ENCODE measurements at places on chromosomes 1 and 21.

GRCh38 chr1:219446288-219446687 lies 166.6 kb downstream of the ZC3H11B start:
- DNase-seq = no peak

DNA sequence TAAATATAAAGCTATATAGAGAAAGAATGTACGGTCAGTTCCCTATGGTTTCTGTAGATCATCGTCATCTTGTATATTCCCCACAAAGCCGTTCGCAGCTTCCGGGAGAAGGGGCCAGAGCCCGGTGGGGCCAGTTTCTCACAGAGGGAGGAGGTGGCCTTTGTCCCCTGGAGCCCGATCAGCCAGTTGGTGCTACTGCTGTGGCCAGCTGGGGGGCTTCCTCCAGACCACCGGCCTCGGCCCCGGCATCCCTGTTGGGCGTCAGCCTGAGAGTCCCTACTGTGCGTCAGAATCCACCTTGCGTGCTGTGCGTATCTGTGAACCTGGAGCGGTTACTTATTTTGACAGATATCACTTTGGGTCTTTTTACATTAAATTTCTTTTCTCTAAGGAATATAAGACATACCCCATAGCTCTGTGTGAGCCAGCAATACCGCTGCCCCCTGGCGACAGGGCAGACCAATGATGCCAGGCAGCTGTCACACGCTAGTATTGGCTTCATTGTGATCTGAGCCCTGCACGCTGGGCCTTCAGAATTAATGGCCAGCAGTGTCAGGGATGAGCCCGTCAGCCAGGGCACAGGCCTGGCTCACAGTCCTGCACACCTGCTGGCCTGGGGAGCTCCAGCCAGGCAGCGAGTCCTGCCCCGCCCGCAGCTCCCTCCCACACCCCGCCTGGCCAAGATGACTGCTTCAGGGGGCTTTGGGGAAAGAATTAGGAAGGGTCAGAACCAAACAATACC lies 145.9 kb downstream of the PGBD5 start:
- DNase-seq = peak; percentile 61

GRCh38 chr21:24367936-24368335 lies 1239.3 kb downstream of the MRPL39 start:
- DNase-seq = no peak

DNA sequence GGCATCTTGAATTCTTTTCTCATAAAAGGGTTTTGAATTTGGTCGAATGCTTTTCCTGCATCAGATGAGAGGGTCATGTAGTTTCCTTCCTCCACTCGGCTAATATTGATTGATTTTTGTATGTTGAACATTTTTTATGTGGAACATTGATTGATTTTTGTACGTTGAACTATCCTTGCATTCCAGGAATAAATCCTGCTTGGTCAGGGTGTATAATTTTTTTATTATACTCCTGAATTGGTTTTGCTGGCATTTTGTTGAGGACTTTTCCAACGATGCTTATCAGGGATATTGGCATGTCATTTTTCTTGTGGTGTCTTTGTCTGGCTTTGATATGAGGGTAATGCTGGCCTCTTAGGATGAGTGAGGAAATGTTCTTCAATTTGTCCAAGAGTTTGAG lies 8.5 kb downstream of the TMEM240 start:
- DNase-seq = no peak

- DNase-seq = peak; percentile 16
Measured at GRCh38 chr1:59143133-59143487, 153.8 kb upstream of the FGGY start.

GRCh38 chr1:116490588-116490987 lies 80.2 kb downstream of the CD58 start:
- no peak for DNase-seq

GRCh38 chr21:38284216-38284615 lies 27.4 kb downstream of the KCNJ15 start:
- DNase-seq = no peak

DNA sequence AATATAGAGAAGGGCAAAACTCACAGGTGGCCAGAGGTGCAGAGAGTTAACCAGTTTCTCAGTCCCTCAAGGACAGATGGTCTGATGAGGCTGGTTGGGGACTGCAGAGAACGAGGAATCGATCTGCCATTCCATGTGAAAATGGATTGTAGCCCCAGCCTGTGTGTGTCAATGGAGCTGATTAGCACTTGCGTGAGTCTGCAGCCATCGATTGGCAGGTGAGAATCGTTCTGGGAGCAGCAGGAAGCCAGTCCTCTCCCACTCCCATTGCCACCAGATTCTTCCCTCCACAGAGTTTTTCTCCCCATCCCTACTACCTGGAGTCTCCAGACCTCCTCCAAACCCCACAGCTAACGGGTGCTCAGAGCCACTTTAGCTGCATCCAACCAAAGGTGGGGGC lies 18.3 kb upstream of the PSMB2 start:
- DNase-seq = no peak

- no peak for DNase-seq
Measured at GRCh38 chr1:7404046-7404742, 366.9 kb upstream of the VAMP3 start.

- no peak for DNase-seq
Measured at GRCh38 chr1:110065841-110066240, 4.6 kb downstream of the ALX3 start.

DNA sequence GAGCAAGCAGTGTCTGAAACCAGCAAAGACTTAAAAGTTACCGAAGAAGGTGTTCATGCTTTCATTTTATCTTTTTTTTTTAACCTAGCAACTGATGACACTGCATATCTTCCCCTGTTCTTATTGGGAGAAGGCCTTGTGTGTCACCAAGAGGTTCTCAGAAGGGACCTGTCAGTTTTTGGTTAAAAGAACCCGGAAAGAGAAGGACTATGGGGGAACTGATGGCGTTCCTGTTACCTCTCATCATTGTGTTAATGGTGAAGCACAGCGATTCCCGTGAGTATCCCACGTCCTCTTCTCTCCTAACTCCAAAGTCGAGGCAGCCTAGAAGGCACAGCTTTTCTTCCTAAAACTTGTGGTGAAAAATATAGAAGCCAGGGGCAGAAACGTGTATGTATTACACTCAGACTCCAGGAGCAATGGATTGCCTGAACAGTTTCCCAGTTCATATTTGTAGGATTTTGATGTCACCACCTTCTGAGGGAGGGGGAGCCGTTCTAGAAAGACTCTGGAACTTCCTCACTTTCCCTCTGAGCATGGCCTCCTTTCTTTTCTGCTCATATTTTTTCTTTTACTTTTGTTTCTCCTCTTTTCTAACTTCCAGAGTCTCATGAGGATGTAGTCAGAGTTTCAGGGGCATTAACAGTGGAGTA lies at the start of gene MR1:
Gene MR1 (plus strand): TSS at position 185 of the 653 bp plus-strand sequence. CDS start 25 bp downstream, at position 210.
- peak; percentile 97 for DNase-seq

DNA sequence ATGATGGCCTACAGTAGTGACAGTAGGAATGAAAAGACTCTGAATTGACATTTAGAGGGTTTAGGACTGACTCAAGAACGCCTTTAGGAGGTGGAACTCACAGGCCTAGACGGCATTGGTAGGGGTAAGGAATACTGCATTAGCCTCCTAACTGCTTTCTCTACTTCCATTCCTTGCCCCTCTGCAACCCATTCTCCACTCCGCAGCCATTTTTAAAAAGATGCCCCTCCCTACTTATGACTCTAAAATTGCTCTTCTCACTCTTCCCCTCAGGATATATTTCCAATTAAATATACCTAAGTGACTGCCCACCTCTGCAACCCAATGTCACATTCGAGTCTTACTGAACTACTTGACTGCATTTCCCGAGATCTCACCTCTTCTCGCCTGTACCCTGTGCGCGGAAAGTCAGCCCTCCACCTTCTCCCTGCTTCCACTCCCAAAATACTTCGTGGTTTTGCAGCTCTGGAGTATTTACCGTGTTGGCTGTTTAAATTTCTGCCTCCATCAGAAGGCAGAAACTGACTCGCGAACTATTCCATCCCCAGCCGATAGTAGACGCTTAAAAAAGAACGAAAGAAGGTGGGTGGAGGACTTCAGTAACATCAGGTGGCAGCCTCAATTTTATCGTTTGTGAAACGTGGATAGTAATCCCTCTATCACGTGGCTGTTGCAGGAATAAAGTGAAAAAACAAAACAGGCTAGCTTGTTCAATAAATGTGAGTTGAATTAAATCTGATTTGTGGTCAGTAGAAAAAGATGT lies 1.1 kb upstream of the YBX1 start:
- DNase-seq = peak; percentile 74

DNA sequence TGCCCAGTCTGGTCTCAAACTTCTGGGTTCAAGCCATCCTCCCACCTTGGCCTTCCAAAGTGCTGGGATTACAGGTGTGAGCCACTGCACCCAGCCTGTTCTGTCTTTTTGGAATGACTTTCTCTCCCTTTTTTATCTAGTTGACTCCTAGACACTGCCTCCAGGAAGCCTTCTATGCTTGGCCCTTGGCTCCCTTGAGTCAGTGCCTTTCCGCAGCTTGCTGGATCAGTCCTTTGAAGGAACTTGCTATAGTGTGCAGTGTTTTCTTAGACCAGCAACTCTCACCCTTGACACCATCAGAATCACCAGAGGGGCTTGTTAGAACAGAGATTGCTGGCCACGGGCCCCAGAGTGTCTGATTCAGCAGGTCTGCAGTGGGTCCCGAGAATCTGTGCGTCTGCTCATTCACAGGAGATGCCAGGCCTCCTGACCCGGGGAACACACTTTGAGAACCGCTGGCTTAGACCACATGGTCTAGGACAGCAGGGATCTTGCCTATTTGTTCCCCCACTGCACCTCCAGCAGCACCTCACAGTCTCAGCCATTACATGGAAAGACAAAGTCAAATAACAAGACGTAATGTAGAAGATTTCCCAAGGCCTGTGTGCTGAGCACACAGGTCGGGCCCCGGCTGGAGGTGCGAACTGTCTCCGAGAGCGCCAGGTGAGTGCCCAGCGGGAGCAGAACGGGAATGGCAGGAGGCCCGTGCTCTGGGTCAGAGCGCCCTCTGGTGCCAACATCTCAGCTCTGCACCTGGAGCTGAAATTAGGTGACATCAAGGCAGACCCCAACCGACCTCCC lies 27.4 kb upstream of the CTPS1 start:
- peak; percentile 63 for DNase-seq

- DNase-seq = no peak
Measured at GRCh38 chr1:168892931-168893330, 163.9 kb upstream of the DPT start.

DNA sequence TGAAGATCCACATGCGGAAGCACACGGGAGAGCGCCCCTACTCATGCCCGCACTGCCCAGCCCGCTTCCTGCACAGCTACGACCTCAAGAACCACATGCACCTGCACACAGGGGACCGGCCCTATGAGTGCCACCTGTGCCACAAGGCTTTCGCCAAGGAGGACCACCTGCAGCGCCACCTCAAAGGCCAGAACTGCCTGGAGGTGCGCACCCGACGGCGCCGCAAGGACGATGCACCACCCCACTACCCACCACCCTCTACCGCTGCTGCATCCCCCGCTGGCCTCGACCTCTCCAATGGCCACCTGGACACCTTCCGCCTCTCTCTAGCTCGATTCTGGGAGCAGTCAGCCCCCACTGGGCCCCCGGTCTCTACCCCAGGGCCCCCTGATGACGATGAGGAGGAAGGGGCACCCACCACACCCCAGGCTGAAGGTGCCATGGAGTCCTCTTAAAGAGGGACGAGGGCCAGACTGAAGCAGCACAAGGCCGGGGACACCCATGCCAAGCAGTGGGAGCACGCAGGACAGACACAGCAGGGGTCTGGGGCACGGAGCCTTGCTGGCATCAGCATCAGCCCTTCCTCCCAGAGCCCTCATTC lies 13.7 kb downstream of the ZBTB7B start:
- no peak for DNase-seq
